Stimulated activated CD8-positive, alpha-beta memory T cell treated with anti-CD3 and anti-CD28 coated beads, Interleukin-4, amount 100 ng/mL, for 1 hour (primary cell): ENCODE measurements at places on chromosomes 12 and 14.

DNA sequence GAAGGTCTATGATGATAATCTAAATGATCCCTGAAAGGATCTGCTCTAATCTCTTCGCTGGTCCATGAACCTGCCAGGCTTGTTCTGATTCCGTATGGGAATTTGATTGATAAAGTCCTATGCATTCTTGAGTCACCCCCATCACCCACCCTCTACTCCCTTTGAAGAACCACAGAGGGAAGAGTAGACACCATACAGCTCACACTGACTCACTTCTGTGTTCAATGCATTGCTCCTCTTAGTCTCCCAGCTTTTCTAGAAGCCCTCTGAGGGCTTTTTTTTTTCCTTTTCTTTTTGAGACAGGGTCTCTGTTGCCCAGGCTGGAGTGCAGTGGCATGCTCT, 18.5 kb upstream of the GPRC5A start:
- no peak for DNase-seq

GRCh38 chr14:65926935-65927700, 514.6 kb downstream of the FUT8 start:
- DNase-seq: no peak

GRCh38 chr12:115998794-115999478, 278.6 kb downstream of the MED13L start:
- no peak for DNase-seq

DNA sequence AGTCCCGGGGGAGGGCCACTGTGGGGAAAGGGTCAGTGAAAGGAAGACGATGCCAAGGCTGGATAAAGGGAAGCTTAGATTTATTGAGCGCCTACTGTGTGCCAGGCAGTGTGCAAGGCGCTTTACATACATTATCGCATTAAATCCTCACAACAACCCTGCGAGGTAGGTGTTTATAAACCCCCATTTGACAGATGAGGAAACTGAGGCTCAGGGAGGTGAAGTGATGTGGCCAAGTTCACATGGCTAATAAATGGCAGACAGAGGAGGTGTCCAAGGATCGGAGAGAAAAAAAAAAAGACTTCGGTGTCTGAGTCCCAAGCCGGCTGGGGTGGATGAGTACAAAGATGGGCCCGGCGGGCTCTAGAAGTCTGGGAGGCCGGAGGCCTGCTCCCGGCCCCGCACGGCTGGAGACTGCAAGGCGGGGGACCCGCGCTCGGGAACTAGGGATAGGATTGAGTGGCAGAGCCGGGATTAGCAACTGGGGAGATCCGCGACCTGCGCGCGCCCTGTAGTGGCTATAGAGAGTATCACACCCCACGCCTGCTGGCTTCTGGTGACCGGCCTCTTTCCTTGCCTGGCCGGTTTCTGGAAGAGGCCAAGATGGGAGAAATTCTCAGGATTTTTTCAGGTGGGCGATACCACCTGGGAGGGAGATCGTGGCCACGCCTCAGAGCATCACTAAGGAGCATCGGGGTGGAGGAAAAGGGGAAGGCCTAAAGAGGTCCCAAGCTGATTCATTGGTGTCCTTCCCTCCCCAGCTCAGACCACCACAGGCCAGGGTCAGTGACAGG, 3.9 kb downstream of the DDN start:
- DNase-seq: no peak

GRCh38 chr14:28744126-28744525, 22.5 kb upstream of the FOXG1 start:
- DNase-seq: no peak
